ENCODE measurements at places on chromosomes 1 and 21.
A peak's percentile ranks its signal among the peaks of the same experiment; 100 is the strongest.

- peak; percentile 11 for DNase-seq
Measured at GRCh38 chr1:231171623-231172197, 9.9 kb downstream of the TRIM67 start.

GRCh38 chr1:208230668-208231529, 13.3 kb downstream of the PLXNA2 start:
- no peak for DNase-seq

- DNase-seq: no peak
Measured at GRCh38 chr1:203682473-203683383, 56.1 kb downstream of the ATP2B4 start.

- no peak for DNase-seq
Measured at GRCh38 chr1:169894424-169895145, 889 bp upstream of the SCYL3 start.

DNA sequence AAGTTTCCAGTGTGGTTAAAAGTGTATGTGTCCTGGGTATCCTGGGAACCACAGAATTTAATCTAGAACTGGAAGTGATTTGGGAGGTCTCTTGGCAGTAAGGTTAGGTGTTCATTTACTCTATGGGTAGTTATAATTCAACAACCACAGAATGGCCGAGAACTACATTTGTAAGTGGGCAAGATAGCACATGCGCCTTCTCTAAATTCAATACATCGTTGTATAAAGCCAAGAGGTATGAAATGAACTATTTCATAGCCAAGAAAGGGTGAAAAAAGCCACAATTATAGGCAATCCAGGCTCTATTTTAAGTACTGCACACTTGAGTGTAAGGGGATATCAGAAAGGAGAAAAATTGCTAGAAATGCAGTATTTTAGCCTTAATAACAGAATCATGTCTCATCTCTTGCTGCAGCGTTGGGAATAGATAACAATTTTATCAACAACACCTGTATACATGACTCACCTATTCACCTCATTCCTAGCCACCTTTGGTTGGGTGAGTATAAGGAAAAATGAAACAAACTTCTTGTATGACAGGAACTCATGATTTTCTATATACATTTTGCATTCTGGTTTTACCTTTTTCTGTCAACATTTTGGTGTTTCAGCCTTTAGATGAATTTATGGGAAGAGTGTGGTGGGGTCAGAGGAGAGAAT, 4.5 kb downstream of the SDCCAG8 start:
- DNase-seq: no peak

GRCh38 chr1:192810253-192810880, 1.5 kb downstream of the RGS2 start:
- DNase-seq: no peak

Data from MG63 (cell line).